ENCODE measurements at places on chromosomes 3 and 15.

- peak; percentile 18 for DNase-seq
Observed at GRCh38 chr3:191148131-191148530, 50.9 kb upstream of the OSTN start.

- no peak for DNase-seq
Observed at GRCh38 chr15:64748251-64748650, 27.1 kb downstream of the RBPMS2 start.

DNA sequence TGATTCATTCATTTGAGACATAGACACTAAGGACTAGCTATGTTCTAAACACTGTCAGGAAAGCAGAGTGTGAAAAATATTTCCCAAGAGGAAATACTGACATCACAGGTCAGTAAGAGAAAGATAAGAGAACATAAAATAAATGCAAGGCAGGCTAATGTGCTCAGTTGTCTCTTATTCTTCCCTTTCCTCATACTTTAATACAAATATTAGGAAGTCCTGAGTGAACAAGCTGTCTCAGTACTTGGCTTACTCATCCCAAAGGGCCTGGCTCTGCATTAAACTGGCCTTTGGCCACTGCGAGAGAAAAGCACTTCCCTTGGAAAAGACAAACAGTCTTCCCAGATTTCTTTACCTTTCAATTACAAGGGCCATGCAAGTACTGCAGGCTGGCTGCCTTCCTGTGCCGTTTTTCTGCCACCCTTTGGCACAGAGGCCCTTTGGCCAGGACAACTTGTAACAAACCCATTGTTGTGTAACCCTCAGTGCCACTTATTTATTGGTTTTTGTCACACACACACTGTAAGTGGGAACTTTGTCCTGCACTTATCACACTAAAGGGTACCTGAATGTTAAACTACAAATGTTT is 31.7 kb downstream of the EDC3 start:
- DNase-seq = peak; percentile 68

GRCh38 chr15:92505611-92506010 is 111.9 kb downstream of the ST8SIA2 start:
- DNase-seq = no peak

Data from cardiac muscle cell (in vitro differentiated cells and primary cell).